ENCODE measurements at places on chromosomes 12 and 14.
A peak's percentile ranks its signal among the peaks of the same experiment; 100 is the strongest.

GRCh38 chr12:49917788-49918173, 14.1 kb upstream of the FAIM2 start:
- DNase-seq: no peak

GRCh38 chr12:94831081-94831751, 172.3 kb downstream of the NDUFA12 start:
- DNase-seq: no peak

DNA sequence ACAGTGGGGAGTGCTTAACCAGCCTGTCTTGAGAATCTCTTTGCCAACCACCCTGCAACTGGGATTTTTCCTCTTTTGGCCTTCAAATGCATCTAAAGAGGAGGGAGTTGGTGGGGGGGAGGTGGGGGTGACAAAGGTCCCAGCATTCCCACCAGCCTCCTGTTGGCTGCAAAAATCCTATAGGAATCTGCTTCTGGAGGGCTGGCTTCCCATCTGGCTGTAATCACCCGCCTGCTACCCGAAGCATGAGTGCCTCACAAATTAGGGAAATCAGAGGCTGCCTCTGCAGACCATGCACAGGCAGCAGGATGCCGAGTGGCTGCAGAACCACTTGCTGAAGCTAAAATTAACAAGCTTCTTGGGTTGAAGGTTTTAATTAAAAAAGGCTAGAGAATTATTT, 73.9 kb upstream of the WSCD2 start:
- no peak for DNase-seq

GRCh38 chr12:49332891-49333371, 4.1 kb downstream of the C1QL4 start:
- DNase-seq: no peak

GRCh38 chr12:6322352-6322751, 11.9 kb downstream of the PLEKHG6 start:
- no peak for DNase-seq

DNA sequence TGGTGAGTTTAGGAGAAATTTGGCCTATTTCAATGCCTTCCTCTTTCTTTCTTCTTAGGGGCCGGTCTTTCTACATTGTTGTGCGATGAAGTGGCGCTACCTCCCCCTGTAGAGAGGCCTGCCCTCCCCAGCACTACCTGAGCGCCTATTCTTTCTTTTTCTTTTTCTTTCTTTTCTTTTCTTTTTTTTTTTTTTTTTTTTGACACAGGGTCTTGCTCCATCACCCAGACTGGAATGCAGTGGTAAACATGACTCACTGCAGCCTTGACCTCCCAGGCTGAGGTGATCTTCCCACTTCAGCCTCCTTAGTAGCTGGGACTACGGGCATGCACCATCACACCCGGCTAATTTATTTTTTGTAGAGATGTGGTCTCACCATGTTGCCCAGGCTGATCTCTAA, 136.1 kb upstream of the MAX start:
- peak; percentile 98 for DNase-seq

DNA sequence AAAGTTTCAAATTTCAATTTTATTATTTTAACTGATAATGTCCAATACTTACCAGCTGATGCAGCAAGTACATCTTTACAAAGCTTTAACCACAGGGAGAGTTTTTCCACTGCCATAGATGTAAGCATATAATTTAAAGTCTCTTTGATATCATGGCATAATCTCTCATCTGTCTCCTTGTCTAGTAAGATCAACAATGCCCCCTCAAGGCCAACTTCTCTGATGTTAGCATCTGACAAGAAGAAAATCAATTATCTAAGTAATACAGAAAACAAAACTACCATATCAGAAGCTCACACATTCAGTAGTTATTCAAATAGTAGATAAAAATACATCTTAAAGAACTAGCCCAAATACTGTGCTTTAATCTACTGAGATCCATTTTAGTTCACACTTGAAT, 94.2 kb downstream of the HEATR5A start:
- DNase-seq: peak; percentile 60

GRCh38 chr12:109766251-109766778, 52.7 kb downstream of the FAM222A start:
- DNase-seq: no peak

GRCh38 chr12:119674560-119674959, 6.6 kb downstream of the PRKAB1 start:
- DNase-seq: no peak

DNA sequence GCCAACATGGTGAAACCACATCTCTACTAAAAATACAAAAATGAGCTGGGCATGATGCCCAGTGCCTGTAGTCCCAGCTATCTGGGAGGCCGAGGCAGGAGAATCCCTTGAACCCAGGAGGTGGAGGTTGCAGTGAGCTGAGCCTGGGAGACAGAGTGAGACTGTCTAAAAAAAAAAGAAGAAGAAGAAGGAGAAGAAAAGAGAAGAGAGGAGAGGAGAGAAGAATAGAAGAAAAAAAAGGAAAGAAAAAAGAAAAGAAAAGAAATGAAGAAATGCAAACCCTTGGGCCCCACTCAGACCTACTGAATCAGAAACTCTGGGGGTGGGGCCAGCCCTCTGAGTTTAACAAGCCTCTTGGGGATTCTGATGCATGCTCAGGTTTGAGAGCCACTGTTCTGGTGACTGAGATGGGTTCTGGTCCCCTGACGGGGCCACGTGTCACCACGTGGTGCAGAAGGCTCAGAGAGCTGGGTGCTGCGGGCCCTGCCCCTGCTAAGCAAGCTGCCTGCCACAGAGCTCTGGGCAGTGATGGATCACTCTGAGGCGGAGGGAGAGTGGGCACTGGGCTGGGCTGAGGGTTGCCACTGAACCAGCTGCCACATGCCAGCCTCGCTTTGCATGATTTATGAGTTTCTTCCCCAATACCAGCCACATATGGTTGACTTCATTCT, 37.5 kb downstream of the ERH start:
- DNase-seq: no peak

- DNase-seq: no peak
Measured at GRCh38 chr12:42119085-42119633, 25.5 kb downstream of the GXYLT1 start.

DNA sequence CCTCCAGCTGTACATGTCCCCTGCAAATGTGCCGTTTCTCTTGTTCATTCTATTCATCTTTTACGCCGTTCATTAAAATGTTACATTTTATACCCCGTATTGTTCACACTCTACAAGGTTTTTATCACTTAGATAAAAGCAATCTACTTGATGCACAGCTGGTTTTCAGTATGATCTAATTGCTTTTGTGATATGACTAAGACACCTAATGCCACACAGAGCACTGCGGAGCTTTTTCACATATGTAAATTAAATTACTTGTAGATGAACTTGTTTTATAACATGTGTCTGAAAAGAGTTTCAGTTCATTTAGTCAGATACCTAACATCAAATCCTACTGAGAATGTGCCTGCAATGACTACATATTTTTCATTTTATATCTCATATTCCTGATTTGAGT, 40.9 kb upstream of the RERGL start:
- DNase-seq: no peak

DNA sequence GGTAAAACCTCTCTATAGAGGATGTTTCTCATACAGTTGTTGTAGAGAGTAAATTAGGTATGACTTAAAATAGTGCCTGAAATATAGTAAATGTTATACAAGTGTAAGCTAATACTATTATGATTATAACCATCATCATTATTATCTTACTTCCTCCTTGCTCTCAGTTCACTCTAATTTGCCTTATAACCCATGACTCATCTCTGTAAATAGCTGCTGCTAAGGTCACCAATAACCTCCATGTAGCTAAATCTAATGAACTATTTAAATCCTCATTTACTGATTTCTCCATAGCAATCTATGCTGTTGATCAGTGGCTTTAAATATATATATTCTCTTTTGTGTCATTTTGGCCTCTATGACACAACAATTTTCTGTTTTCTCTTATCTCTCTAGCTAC, 109.6 kb downstream of the RMST start:
- DNase-seq: peak; percentile 54

DNA sequence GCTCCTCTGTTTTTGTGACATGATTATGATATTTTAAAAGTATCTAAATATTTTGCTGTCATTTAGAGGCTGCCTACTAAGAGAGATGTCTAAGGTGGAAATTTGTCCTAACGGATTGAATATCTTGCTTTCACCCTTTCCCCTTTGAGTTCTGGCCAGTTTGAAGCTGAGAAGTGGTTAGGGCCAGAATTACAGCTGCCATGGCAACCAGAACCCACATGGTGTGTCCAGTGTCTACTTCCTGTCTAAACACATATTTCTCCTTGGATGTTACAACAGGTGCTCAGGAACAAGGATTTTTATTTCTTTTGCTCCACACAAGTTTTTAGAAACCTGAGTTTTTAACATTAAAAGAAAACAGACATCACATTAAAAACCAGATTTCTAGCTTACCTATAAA, 335.1 kb upstream of the OR4E1 start:
- no peak for DNase-seq

- DNase-seq: no peak
Measured at GRCh38 chr14:103770902-103771301, 55.3 kb downstream of the ZFYVE21 start.

GRCh38 chr14:80996049-80996901, 40.9 kb downstream of the TSHR start:
- peak; percentile 79 for DNase-seq
